ENCODE measurements at places on chromosomes 13 and 19. TPM values are rescaled to one million over a fixed set of nuclear protein-coding genes. Genes with fewer than 3 reads are reported as not detected.
A peak's percentile ranks its signal among the peaks of the same experiment; 100 is the strongest.

Gene TMEM272
- 1.2 TPM for total RNA-seq

Gene RDH8
- not detected for total RNA-seq

Gene CEACAM5
- not detected for total RNA-seq

Gene NLRP4
- total RNA-seq, result not detected

Gene SHISA2
- 0.12 TPM for total RNA-seq

Gene AP2S1
- total RNA-seq, result 97.8 TPM

Gene ZNF837
- total RNA-seq, result 0.90 TPM

DNA sequence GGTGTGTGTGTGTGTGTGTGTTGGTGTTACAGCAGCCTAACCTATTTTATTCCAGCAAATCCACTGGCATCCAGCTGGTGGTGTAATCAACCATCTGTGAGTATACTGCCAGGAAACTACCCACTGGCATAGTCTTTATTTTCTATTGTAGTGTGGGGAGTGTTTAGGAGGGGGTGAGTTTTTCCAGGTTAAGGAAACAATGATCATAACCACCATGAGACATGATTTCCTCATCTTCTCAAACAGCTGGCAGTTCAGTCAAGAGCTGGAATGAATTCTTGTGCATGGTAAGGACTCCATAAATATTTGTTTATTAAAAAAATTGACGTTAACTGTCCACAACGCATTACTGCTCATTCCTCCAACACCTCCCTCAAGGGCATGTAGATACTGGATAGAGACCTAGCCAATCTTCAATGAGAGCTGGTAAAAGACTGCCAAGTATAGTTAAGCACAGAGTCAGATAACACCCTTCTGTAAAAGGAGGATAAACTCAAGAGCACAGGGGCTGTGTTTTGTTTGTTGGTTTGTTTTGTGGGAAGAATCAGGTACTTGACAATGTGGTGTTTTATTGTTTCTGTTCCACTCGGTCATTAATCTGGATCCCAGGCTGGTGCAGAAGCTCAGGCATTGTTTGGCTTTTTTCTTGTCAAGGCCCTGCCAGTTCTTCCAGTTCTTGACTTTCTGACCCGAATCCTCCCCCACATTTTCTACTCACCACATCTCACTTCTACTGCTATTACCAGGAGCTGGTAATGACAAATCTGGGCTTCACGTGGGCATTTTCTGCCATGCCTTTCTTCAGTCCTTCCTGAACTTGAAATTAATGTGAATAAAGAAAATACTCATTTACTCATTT, 31.6 kb upstream of the SLC46A3 start:
- no peaks in the 10 kb centered on the region for H3K27me3 ChIP-seq
- no peak overlapping the region for H3K4me3 ChIP-seq
- no peaks in the 10 kb centered on the region for H3K36me3 ChIP-seq
- no peak for DNase-seq
- peak overlapping the region; percentile 2 for H3K27ac ChIP-seq
- H3K4me1 ChIP-seq, result peaks cover 48% of the 10 kb centered on the region

DNA sequence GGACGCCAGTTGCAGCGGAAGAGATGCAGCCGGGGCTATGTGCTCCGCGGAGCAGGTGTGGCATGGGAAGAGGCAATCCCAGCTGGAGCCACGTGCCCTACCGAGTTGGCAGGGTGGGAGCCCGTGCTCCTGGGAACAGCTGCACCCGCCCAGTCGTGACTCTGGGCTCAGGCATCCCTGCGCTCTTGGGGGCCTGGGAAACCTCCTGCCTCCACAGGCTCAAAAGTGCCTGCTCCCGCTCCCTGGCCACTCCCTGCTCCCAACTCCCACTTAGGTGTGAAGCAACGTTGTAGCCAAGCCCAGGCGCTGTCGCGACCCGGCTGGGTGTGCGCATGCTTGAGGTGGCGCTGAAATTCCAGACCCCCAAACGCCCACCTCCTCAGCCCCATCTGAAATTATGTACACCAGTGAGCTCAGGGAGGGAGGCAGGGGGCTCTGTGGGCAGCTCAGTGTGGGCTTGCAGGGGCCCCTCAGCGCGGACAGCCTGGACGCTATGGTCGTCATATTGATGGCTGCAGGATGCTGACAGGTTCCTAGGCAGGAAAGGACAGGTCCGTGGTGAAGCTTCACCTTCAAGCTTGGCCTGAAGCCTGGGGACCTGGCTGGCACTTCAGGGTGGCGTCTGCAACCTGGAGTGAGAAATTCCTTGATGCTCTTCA, 429.9 kb downstream of the SLITRK1 start:
- DNase-seq, result peak; percentile 4
- no peaks in the 10 kb centered on the region for H3K4me1 ChIP-seq
- no peak overlapping the region for H3K27ac ChIP-seq
- no peaks in the 10 kb centered on the region for H3K36me3 ChIP-seq
- H3K27me3 ChIP-seq, result no peaks in the 10 kb centered on the region

- no peak overlapping the region for H3K27ac ChIP-seq
- H3K27me3 ChIP-seq, result peaks cover 48% of the 10 kb centered on the region
- no peak for DNase-seq
Observed at GRCh38 chr19:35959040-35959967, 23.1 kb downstream of the LRFN3 start.

DNA sequence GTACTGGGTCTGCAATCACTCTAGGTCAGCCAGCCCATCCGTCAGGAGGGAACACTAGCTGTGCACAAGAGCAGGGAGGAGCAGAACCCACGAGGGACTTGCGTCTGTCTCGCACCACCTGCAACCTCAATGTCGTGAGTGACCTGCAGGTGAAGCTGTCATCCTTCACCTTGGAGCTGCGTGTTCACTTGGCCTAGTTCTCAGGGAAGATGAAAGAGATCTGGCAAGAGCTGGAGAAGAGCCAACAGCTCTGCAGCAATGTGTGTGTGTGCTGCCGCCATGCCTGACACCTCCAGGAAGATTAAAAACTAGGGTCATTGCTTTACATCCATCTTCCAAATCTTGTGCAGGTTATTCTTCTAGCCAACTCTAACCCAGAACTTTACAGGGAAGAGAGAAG, 117.6 kb upstream of the MRI1 start:
- no peaks in the 10 kb centered on the region for H3K27me3 ChIP-seq
- H3K4me3 ChIP-seq, result no peak overlapping the region
- DNase-seq, result no peak
- H3K27ac ChIP-seq, result no peak overlapping the region
- no peaks in the 10 kb centered on the region for H3K36me3 ChIP-seq
- no peaks in the 10 kb centered on the region for H3K4me1 ChIP-seq

- no peaks in the 10 kb centered on the region for H3K27me3 ChIP-seq
- DNase-seq, result no peak
- no peak overlapping the region for H3K27ac ChIP-seq
- H3K36me3 ChIP-seq, result no peaks in the 10 kb centered on the region
- H3K4me1 ChIP-seq, result no peaks in the 10 kb centered on the region
Observed at GRCh38 chr13:102558029-102558428, 38.8 kb upstream of the TPP2 start.

GRCh38 chr19:53608381-53608780, 23.4 kb upstream of the DPRX start:
- no peaks in the 10 kb centered on the region for H3K36me3 ChIP-seq
- no peak for DNase-seq
- no peak overlapping the region for H3K4me3 ChIP-seq
- no peaks in the 10 kb centered on the region for H3K4me1 ChIP-seq
- H3K27ac ChIP-seq, result no peak overlapping the region

DNA sequence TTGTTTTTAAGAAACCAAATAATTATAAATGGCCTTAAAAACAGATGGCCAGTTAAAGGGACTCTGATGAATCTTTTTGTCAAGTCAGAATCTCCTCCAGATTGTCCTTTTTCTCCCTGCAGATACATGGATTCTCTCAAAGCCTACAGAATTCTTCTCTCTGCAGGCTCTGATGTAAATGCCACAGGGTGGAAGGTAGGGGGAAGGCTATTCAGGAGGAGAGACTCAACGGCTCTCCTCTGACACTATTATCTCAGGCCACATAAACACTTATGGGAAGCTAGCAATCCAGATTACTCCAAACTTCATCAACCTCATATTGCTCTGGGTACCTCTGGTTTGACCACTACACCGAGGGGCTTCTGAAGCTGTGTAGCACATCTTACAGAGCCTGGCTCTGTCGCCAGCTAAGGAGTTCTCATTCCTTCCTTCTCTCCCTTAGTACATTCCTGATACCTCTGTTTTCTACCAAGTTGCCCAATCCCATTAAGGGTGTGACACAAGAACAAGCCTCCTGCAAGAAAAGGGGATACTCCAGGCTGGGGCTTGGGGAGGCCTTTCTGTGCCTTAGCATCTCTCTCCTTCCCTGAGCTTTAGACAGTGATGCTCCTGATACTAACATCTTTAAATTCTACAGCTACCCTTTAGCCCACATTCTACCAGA, 14.9 kb downstream of the LCP1 start:
- no peaks in the 10 kb centered on the region for H3K4me1 ChIP-seq
- no peak for DNase-seq
- H3K27ac ChIP-seq, result no peak overlapping the region
- H3K36me3 ChIP-seq, result no peaks in the 10 kb centered on the region

DNA sequence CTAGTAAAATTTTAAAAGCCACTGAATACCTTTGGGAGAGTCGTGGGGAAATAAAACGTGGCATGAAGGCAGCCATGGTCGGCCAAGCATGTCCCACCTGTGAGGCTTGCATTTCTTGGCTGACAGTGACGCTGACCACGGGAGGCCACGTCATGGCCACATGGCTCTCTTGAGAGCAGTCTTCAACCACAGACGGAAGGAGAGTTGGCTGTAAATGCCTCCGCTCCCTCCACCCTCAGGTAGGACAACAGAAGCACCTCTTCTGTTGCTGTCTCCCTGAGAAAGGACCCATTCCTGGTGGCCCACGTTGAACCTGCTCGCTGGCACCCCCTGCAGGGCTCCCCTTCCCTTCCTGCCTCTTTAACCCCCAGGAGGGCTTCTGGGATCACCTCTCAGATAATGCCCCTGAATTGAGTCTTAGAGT, 10.6 kb upstream of the LRRC25 start:
- H3K4me1 ChIP-seq, result no peaks in the 10 kb centered on the region
- H3K27ac ChIP-seq, result no peak overlapping the region
- H3K4me3 ChIP-seq, result no peak overlapping the region
- H3K36me3 ChIP-seq, result no peaks in the 10 kb centered on the region
- no peaks in the 10 kb centered on the region for H3K27me3 ChIP-seq

DNA sequence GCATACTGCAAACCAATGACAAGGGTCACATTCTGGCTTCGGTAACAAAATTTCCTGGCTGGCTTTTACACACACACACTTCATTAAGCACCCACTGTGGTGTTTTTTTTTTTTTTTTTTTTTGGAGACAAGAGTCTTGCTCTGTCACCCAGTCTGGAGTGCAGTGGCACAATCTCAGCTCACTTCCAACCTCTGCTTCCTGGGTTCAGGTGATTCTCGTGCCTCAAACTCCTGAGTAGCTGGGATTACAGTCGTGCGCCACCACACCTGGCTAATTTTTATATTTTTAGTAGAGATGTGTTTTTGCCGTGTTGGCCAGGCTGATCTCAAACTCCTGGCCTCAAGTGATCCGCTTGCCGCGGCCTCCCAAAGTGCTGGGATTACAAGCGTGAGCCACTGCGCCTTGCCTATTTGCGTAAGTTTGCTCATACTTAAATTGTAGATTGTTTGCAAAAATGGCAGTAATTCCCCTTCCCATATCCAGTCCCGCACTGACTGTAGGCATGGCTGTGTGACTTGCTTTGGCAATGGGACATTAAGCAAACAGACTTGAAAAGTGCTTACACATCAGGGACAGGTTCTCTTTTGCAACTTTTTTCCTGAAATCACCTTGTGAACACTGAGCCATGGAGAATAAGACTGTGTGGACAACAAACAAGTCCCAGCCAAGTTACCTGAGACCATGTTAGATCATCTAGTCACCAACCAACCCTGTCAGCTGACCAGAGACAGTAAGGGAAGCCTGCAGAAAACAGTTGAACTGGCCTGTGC, 42.1 kb upstream of the EBPL start:
- no peaks in the 10 kb centered on the region for H3K36me3 ChIP-seq
- H3K4me3 ChIP-seq, result no peak overlapping the region
- no peak for DNase-seq
- H3K4me1 ChIP-seq, result no peaks in the 10 kb centered on the region
- no peaks in the 10 kb centered on the region for H3K27me3 ChIP-seq

DNA sequence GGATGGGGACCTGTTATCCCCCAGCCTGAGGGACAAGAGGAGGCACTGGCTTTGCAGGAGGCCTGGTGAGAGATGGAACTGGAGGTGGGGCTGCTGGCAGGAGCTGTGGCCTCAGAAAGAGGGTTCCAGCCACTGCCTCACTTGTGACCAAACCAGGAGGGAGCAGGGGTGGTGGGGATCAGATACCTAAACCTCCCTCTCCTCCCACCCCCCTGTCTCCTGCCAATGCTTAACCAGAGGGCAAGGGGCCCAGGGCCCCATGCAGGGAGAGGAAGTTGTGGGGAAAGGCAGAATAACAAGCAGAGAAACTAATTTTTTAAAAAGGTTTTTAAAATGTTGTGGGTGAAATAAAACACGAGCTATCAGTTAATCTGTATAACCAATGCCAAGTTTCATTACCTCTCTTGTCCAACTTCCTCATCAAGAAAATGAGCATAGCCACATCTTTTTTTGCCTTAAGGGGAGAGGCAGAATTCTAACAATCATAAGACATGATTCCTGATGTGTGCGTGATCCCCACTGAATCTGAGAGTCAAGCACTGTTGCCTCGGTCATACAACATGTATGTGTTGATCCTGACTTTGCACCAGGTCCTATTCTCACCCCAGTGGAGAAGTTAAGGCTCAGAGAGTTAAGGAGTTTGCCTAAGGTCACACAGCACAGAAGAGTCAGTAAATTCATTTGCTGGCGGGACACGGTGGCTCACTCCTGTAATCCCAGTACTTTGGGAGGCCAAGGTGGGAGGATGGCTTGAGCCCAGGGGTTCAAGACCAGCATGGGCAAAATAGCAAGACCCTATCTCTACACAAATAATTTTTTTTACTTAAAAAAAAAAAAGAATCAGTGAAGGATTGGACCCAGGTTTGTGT, 12.9 kb downstream of the FXYD5 start:
- no peaks in the 10 kb centered on the region for H3K27me3 ChIP-seq
- no peak for DNase-seq

GRCh38 chr13:35630551-35631275, 154.2 kb upstream of the MAB21L1 start:
- H3K27ac ChIP-seq, result no peak overlapping the region
- peak; percentile 7 for DNase-seq
- no peaks in the 10 kb centered on the region for H3K4me1 ChIP-seq
- no peaks in the 10 kb centered on the region for H3K27me3 ChIP-seq

DNA sequence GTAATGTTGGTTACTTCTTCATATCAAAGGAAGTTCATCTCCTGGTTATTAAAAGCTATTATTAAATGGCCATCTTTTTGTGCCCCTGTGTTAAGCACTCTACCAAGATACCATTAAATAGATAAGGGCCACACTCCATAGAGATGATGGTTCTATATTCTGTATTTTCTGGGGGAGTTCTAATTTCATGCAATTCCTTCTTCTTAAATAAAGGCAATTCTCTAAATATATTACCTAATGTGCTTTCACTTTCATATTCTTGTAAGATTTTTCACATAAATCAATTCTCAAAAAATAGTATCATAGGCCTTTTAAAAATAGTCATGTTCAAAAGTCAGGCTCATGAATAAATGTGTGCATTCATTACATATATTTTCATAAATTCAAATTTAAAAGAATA, 47.0 kb upstream of the USPL1 start:
- no peak overlapping the region for H3K27ac ChIP-seq
- no peaks in the 10 kb centered on the region for H3K36me3 ChIP-seq
- DNase-seq, result no peak
- peaks cover 30% of the 10 kb centered on the region for H3K4me1 ChIP-seq
- H3K27me3 ChIP-seq, result no peaks in the 10 kb centered on the region

GRCh38 chr13:30300596-30300995, 6.8 kb downstream of the KATNAL1 start:
- no peak overlapping the region for H3K27ac ChIP-seq
- no peaks in the 10 kb centered on the region for H3K36me3 ChIP-seq
- no peak for DNase-seq
- no peak overlapping the region for H3K4me3 ChIP-seq

- no peaks in the 10 kb centered on the region for H3K27me3 ChIP-seq
- H3K36me3 ChIP-seq, result peaks cover 5% of the 10 kb centered on the region
- peaks cover 45% of the 10 kb centered on the region for H3K4me1 ChIP-seq
- no peak overlapping the region for H3K27ac ChIP-seq
- H3K4me3 ChIP-seq, result no peak overlapping the region
Observed at GRCh38 chr19:581399-582111, 8.1 kb upstream of the HCN2 start.
